Thyroid gland (tissue), 4 donors: ENCODE measurements at places on chromosomes 6 and 20. TPM values are rescaled to one million over a fixed set of nuclear protein-coding genes. Genes with fewer than 3 reads are reported as not detected.
A peak's percentile ranks its signal among the peaks of the same experiment; 100 is the strongest.

DNA sequence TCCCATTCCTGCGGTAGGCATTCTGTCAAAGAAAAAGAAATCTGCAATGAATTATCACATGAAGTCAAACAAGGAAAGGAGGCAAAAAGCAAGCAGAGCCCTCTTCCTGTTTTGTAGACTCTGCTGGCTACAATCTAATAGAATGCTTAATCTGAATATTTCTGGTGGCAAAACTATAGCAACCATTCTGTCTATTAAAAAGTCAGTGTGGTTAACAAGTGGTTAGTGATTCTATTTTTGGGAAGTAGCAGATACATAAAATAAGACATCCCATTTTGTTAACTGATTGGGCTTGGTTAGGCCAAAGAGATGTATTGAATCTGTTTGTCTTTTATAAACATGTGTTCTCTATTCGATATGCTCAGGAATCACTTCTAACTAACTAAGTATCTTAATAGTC lies 442.3 kb downstream of the CDC5L start:
- no peaks in the 10 kb centered on the region for H3K36me3 ChIP-seq
- no peaks in the 10 kb centered on the region for H3K4me1 ChIP-seq

DNA sequence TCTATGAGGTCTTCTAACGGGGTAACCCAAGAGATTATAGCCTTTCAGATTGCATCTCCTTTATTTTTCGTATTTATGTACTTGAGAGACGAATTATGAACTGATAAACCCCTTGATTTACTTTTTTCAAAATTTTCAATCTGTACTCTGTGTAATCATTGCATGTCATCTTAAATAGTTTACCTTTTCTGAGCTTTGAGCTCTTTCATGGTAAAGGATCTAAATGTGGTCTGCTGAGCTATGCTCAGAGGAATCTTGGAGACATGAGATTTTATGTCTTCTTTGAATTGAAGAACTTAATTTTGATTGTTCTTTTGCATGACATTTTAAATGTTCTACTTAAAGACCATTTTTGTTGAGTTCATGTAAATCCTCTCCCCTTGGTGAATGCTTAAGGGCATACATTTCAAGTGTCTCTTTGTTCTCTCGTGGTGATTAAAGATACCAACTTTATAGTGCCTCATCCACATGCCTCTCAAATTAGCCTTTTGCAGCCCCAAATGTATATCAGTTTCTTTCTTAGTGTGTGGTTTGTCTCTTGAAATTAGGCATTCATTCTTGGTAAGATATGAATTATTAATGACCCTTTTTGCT lies 116.3 kb upstream of the SCGN start:
- no peak overlapping the region for H3K4me3 ChIP-seq
- DNase-seq: no peak
- H3K27me3 ChIP-seq: no peaks in the 10 kb centered on the region
- peaks cover 4% of the 10 kb centered on the region for H3K36me3 ChIP-seq

- no peak for DNase-seq
- no peak overlapping the region for H3K4me3 ChIP-seq
- H3K27me3 ChIP-seq: peaks cover 25% of the 10 kb centered on the region
- peaks cover 8% of the 10 kb centered on the region for H3K4me1 ChIP-seq
- no peaks in the 10 kb centered on the region for H3K36me3 ChIP-seq
- no peak overlapping the region for H3K27ac ChIP-seq
Measured at GRCh38 chr20:36308353-36308752, 2.2 kb downstream of the DLGAP4 start.

DNA sequence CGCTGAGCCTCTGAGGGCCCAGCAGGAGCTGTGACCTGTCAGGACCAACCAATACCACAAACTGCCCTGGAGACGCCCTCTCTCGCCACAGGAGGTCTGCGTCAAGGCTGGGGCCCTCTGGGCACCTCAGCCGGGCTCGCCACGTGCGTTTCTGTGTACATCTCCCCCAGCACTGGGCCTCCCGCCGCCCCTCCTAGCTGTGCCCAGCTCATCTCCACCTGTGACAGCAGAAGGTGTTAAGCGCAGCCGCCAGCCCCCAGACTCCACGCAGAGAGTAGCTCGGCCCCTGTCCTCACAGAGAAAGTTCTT lies 91.4 kb downstream of the TAF4 start:
- no peak overlapping the region for H3K27ac ChIP-seq
- H3K27me3 ChIP-seq: no peaks in the 10 kb centered on the region
- H3K4me1 ChIP-seq: no peaks in the 10 kb centered on the region
- peaks cover 19% of the 10 kb centered on the region for H3K36me3 ChIP-seq

GRCh38 chr6:157198425-157199279 lies 124.7 kb downstream of the TMEM242 start:
- no peak overlapping the region for H3K4me3 ChIP-seq
- peaks cover 7% of the 10 kb centered on the region for H3K4me1 ChIP-seq
- H3K27me3 ChIP-seq: no peaks in the 10 kb centered on the region
- peaks cover 37% of the 10 kb centered on the region for H3K36me3 ChIP-seq
- DNase-seq: peak; percentile 49
- no peak overlapping the region for H3K27ac ChIP-seq

GRCh38 chr20:30610029-30610693 lies 647.3 kb upstream of the DEFB115 start:
- no peak overlapping the region for H3K4me3 ChIP-seq
- DNase-seq: peak; percentile 20
- H3K27ac ChIP-seq: no peak overlapping the region

DNA sequence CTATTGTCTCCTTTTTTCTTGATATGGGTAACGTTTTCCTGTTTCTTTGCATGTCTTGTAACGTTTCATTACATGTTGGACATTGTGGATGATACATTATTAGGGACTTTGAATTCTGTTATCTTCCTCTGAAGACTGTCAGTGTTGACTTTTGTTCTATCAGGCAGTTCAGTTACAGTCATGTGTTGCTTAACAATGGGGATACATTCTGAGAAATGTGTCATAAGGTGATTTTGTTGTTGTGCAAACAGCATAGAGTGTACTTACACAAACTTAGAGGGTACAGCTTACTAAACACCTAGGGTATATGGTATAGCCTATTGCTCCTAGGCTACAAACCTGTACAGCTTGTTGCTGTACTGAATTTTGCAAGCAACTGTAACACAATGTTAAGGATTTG lies 64.7 kb downstream of the AK9 start:
- H3K36me3 ChIP-seq: no peaks in the 10 kb centered on the region
- DNase-seq: no peak
- no peaks in the 10 kb centered on the region for H3K27me3 ChIP-seq

GRCh38 chr20:39706184-39706663 lies 744.1 kb downstream of the DHX35 start:
- no peak for DNase-seq
- no peak overlapping the region for H3K27ac ChIP-seq
- no peaks in the 10 kb centered on the region for H3K27me3 ChIP-seq
- no peaks in the 10 kb centered on the region for H3K4me1 ChIP-seq
- no peaks in the 10 kb centered on the region for H3K36me3 ChIP-seq
- no peak overlapping the region for H3K4me3 ChIP-seq

GRCh38 chr6:122363769-122364483 lies 35.5 kb upstream of the HSF2 start:
- H3K36me3 ChIP-seq: no peaks in the 10 kb centered on the region
- no peak overlapping the region for H3K27ac ChIP-seq
- H3K27me3 ChIP-seq: no peaks in the 10 kb centered on the region
- no peaks in the 10 kb centered on the region for H3K4me1 ChIP-seq

DNA sequence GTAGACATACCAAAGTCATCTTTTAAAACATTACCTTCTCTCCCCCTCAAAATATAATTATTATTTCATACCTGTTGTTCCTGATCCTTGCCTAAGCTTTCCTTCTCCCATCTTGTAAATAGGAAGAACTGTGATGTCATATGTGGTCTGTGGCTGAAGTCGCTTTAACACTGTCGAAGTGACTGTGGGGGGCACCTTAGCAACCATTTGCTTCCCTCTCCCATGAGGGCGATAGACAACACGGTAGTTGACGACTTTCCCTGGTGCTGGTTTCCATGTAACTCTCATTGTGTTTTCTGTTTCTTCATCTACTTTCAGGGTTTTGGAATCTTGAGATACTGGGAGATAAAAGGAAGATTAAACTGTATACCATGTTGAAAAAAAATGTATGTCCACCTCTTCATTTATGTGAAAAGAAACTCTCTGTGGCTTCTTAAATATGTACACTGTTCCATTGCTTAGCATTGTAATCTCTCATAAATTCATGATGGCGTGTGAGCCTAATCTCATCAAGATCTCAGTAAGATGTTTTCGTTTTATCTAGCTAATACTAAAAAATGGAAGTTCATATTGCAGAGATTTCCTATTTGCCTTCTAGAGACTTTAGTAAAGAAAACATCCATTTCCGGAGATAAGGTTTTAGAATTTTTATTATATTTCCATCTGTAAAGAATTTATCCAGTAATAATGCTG lies 49.5 kb downstream of the COL12A1 start:
- no peaks in the 10 kb centered on the region for H3K36me3 ChIP-seq
- no peak for DNase-seq
- H3K27ac ChIP-seq: no peak overlapping the region
- no peaks in the 10 kb centered on the region for H3K27me3 ChIP-seq

- peaks cover 27% of the 10 kb centered on the region for H3K36me3 ChIP-seq
- H3K4me1 ChIP-seq: no peaks in the 10 kb centered on the region
- H3K27me3 ChIP-seq: no peaks in the 10 kb centered on the region
- DNase-seq: no peak
- H3K4me3 ChIP-seq: no peak overlapping the region
Measured at GRCh38 chr20:61989741-61990140, 75.9 kb downstream of the TAF4 start.

DNA sequence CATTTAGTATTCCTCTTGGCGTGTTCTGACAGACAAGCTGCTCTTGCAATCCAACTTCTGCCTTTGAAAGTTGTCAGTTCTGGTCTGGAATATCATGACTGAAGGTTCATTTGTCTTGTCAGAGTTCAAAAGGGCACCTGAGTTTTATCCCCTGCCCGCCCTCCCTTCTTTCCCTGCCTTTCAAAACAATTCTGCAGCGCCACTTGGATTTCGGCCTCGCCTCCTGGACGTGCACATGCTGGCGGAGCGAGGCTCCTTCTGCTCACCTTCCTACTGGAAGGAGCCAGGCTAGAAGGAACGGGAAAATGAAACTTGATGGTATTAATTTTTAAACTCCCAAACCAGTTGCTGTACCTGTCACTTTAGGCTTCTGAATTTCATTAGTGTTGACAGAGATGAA lies 55.7 kb upstream of the HDGFL1 start:
- H3K27ac ChIP-seq: no peak overlapping the region
- H3K27me3 ChIP-seq: no peaks in the 10 kb centered on the region
- no peaks in the 10 kb centered on the region for H3K4me1 ChIP-seq
- no peaks in the 10 kb centered on the region for H3K36me3 ChIP-seq
- DNase-seq: no peak

C6orf141 gene
- 13.4 TPM for total RNA-seq

SCRT2 gene
- total RNA-seq: not detected
